ENCODE measurements at places on chromosomes 1 and 21.

GRCh38 chr1:110605446-110605845 is 712 bp downstream of the KCNA2 start:
- DNase-seq: no peak

DNA sequence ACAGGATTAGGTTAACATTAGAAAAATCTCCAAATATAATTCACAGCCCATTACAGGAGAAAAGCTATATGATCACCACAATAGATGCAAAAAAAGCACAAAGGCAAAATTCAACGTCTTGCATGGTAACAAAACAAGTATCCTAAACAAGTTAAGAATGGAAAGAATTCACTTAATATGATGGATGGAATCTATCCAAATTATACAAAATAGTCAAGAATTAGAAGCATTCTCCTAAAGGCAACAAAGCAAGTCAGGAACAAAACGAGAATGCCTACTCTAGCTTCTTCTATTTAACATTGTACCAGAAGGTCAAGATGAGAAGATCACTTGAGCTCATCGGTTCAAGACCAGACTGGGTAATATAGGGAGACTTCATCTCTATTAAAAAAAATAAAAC is 442.8 kb downstream of the SETD4 start:
- DNase-seq: no peak

- no peak for DNase-seq
Observed at GRCh38 chr1:199682081-199682480, 345.4 kb upstream of the NR5A2 start.

- no peak for DNase-seq
Observed at GRCh38 chr1:208080396-208081286, 163.5 kb downstream of the PLXNA2 start.

DNA sequence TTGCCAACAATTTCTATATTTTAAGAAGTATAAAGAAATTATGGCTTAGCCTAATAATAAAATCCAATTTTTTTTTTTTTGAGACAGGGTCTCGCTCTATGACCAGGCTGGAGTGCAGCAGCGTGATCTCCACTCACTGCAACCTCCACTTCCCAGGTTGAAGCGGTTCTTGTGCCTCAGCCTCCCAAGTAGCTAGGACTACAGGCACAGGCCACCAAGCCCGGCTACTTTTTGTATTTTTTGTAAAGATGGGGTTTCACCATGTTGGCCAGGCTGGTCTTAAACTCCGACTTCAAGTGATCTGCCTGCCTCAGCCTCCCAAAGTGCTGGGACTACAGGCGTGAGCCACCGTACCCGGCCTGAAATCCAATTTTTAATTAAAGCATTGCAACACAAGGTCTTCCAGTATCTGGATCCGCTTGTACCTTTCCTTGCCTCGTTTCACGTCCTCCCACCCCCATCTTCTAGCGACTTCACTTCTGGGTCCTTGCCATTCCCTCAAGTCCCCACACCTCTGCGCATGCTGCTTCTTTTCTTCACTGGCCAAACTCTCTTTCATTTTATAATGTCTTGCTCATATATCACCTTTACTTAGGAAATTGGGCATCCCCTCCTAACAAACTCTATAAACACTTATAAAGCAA is 2.3 kb downstream of the FUBP1 start:
- no peak for DNase-seq
